Natural killer cell (primary cell): ENCODE measurements at places on chromosomes 11 and 22. TPM values are rescaled to one million over a fixed set of nuclear protein-coding genes. Genes with fewer than 3 reads are reported as not detected.
A peak's percentile ranks its signal among the peaks of the same experiment; 100 is the strongest.

RPLP2 gene
- 1,482 TPM for total RNA-seq

DNA sequence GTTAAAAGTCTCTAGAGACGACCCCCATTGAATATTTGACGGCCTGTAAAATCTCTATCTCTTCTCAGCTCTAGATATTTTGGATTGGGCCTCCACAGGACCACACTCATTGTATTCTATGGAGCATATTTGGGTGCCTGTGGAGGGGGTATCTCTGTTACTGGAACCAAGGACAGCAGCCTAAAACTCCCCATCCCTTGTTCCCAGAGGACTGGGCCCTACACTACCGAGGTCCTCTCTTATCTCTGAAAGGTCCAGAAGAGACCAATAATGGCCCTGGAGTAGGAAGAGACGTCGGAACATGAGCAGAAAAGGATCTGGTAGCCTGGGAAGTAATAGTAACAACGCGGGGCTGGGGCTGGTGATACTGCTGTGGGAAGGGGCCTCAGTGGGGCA is 542 bp downstream of the HPS4 start:
- peak overlapping the region; percentile 64 for H3K4me3 ChIP-seq
- no peaks in the 10 kb centered on the region for H3K27me3 ChIP-seq
- DNase-seq, result no peak
- peaks cover 19% of the 10 kb centered on the region for H3K4me1 ChIP-seq
- peaks cover 6% of the 10 kb centered on the region for H3K36me3 ChIP-seq

DNA sequence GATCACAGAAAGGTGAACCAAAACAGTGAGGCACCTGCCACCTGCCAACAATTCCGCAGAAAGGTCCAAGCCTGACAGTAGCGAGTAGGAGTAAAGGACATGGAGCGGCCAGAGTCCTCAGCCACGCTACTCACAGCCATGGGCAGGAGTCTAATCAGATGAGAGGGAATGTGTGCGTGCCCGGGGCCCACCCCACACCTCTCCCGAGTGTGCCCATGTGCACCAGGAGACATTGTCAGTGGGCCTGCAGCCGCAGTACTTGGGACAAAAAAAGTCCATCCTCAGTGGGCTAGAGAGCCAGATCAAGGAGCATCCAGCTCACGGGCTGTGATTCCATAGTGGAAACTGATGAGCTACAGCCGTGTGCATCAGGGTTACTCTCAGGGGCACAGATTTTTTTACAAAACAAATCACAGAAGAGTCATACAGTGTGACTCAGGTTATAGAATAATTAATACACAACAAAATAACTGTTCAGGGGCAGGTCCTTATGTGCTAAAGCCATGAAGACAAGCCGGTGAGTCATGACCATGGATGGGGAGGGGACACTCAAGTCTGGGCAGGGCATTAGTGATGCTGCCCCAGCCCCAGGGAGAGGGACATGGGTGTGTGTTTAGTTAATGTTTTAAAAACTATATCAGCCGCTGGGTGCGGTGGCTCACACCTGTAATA is 12.0 kb downstream of the SART1 start:
- no peak overlapping the region for H3K27ac ChIP-seq
- H3K27me3 ChIP-seq, result no peaks in the 10 kb centered on the region
- peaks cover 15% of the 10 kb centered on the region for H3K4me1 ChIP-seq

DNA sequence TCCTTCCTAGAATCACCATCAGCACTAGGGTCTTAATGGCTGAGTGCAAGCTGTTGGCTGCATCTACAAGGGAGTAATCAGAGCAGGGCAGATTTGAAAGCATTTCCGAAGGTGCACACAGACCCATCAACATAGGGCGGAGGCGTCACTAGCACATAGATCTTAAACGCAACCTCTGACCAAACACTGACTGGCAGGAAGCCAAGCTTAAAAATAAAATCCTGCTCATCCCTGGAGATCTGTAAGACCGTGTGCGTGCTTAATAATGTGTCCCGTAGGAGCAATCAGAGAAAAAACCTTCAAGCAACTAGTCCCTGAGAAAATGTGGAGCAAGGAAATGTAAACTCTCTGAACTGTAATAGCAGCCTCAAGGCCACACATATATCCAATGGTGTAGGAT is 470.5 kb downstream of the ETS1 start:
- H3K27me3 ChIP-seq, result peaks cover 3% of the 10 kb centered on the region
- DNase-seq, result no peak
- no peak overlapping the region for H3K27ac ChIP-seq
- no peak overlapping the region for H3K4me3 ChIP-seq

DNA sequence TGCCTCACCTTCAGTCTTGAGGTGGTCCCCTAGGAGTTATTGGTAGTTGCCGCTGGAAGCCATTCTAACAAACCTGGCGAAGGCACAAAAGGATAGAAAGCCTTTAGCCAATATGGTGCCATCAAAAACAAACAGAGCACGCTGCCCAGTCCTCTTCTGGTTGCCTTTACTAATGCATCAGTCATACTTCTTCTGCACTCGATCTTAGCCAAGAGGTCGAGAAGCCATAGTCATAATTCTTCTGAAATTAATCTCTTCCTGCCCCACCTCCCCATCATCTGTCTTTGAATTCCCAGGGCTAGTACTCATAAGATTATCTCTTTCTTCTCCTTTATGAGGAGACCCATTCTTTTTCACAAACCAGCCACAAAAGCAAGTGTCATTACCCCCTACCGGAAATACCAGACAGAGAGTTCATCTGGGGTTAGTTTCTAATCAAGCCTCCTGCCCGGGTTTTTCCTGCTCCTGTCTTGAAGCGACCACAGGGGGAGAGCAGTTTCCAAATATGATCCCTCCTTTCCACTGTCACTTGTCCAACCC is 21.4 kb upstream of the EHF start:
- DNase-seq, result no peak
- no peak overlapping the region for H3K4me3 ChIP-seq
- no peaks in the 10 kb centered on the region for H3K27me3 ChIP-seq
- H3K27ac ChIP-seq, result no peak overlapping the region
- H3K36me3 ChIP-seq, result no peaks in the 10 kb centered on the region

MYBPC3 gene
- total RNA-seq, result 0.45 TPM

MEI1 gene
- 75.6 TPM for total RNA-seq

- H3K27ac ChIP-seq, result peak overlapping the region; percentile 78
- no peaks in the 10 kb centered on the region for H3K36me3 ChIP-seq
- peaks cover 57% of the 10 kb centered on the region for H3K4me1 ChIP-seq
- DNase-seq, result peak; percentile 26
- H3K27me3 ChIP-seq, result no peaks in the 10 kb centered on the region
Observed at GRCh38 chr11:128040603-128041002, 546.8 kb downstream of the ETS1 start.

DNA sequence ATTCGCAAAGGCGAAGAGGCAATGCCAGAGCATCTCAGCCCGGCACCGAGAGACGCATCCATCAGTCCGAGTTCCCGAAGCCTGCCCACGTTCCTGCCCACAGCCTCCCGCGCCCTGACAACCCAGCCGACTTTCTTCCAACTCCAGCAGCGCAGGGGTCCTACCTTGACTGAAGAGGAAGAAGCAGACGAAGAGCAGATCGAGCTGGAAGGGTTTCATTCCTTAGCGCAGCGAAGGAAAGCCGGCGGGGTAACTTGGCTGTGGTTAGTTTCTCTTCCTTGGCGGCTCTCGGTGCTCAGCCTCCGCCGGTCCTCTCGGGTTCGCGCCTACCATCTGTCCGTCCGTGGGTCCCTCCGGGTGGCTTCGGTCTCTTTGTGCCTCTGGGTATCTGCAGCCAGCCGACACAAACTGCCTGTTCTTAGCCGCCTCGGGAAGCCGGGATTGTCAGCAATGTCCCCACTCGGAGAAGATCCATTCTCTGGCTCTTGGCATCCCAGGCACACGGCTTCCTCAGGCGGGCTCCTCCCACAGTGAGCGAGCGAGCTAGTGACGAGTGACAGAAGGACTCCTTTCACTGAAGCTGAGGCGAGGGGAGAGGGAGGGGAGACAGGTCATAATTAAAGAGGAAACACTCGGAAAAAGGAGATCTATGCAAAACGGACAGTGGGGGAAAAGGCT is at the start of gene KIRREL3:
KIRREL3 (minus strand) TSS at position 480 of the 678 bp plus-strand sequence.
- no peaks in the 10 kb centered on the region for H3K36me3 ChIP-seq
- H3K4me3 ChIP-seq, result no peak within 1 kb of the TSS
- DNase-seq, result no peak
- H3K27ac ChIP-seq, result no peak within 1 kb of the TSS
- peaks cover 19% of the 10 kb centered on the region for H3K27me3 ChIP-seq
- H3K4me1 ChIP-seq, result no peaks in the 10 kb centered on the region

DNA sequence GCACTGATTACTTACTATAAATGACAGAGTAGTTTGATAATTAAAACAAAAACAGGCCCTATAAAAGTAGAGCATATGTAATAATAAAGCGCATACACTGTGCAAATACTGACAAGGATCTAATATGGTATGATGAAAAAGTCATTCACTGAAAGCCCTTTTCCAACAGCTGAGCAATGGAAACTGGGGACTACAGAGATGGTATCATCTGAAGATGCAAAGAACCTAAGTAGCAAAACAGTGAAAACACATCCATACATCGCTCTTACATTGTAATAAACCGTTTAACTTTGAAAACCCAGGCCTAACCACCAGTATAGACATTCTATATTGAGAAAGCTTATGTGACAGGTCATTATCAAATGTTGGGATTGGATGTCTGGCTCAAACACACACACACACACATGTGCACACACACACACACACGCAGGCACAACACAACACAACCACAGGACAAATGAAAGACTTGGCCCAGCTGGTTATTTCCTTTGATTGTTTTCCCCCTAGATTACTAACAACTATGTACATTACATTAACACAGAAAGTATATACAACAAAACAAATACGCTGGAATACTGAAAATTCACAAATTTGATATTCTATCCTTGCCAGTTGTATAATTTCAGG is 119.5 kb downstream of the APOL5 start:
- no peaks in the 10 kb centered on the region for H3K36me3 ChIP-seq
- no peak overlapping the region for H3K27ac ChIP-seq
- DNase-seq, result no peak
- H3K4me3 ChIP-seq, result no peak overlapping the region
- H3K4me1 ChIP-seq, result no peaks in the 10 kb centered on the region
- no peaks in the 10 kb centered on the region for H3K27me3 ChIP-seq

OR52N4 gene
- total RNA-seq, result 2.1 TPM

GRCh38 chr11:92443199-92443598 is 218.6 kb downstream of the FAT3 start:
- H3K27me3 ChIP-seq, result no peaks in the 10 kb centered on the region
- H3K27ac ChIP-seq, result no peak overlapping the region
- H3K36me3 ChIP-seq, result no peaks in the 10 kb centered on the region
- H3K4me3 ChIP-seq, result no peak overlapping the region
- H3K4me1 ChIP-seq, result no peaks in the 10 kb centered on the region

OR8B12 gene
- not detected for total RNA-seq
